ENCODE measurements at places on chromosomes 2 and 18. TPM values are rescaled to one million over a fixed set of nuclear protein-coding genes. Genes with fewer than 3 reads are reported as not detected.

The COL4A4 gene
- not detected for polyA plus RNA-seq

The REG3A gene
- polyA plus RNA-seq, result not detected

The VWA3B gene
- not detected for polyA plus RNA-seq

The OBSL1 gene
- polyA plus RNA-seq, result 51.8 TPM

The CFAP210 gene
- not detected for polyA plus RNA-seq

All from IMR-90 (cell line).